Inflammatory macrophage treated with lipopolysaccharide for 4 hours (primary cell): ENCODE measurements at places on chromosomes 4 and X.

GRCh38 chrX:10484683-10485247 lies 135.6 kb downstream of the MID1 start:
- DNase-seq: no peak

DNA sequence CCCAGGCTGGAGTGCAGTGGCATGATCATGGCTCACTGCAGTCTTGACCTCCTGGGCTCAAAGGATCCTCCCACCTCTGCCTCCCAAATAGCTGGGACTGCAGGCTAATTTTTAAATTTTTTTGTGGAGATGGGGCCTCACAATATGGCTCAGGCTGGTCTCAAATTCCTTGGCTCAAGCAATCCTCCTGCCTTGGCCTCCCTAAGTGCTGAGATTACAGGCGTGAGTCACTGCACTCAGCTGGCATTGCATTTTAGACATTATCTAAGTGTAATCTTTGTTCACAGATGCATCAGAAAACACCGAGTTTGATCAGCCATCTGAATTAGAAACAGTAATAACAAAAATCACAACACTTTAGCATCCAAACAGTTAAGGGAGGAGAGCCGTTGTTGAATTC lies 53.4 kb upstream of the CBR4 start:
- no peak for DNase-seq

- no peak for DNase-seq
These were observed 20.4 kb upstream of the RAB40A start for GRCh38 chrX:103539695-103540094.

- no peak for DNase-seq
These were observed 25.2 kb downstream of the TIGD2 start for GRCh38 chr4:89136525-89136924.

GRCh38 chr4:112147697-112148096 lies 2.4 kb downstream of the FAM241A start:
- no peak for DNase-seq

GRCh38 chrX:31661280-31661810 lies 589.5 kb upstream of the FTHL17 start:
- DNase-seq: no peak

DNA sequence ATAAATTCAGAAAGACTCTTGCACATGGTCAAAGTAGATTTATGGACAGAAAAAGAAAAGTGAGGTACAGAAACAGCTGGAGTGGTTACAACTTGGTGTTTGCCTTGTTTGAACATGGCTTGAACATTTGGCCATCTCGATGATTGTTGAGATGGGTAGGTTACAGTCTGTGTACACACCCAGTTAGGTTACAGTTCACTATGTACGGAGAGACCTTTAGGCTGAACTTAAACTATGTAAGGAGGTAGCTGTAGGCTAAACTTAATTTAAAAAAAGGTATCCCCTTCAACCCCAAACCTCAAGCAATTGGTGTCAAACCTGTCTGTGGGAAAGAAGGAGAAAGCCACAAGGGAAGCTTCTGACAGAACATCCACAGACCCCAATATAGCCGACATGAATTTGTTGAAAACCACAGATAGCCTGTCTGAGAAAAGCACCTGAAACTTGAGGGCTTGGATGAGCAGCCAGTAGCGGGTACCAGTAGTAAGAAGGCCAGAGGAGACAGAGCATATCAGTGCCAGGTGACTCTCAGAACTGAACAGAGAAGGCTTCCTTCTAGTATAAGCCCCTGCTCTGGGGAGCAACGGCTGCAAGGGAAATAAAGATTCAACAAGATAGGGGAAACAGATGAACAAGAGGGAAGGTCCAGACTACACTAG lies 247.9 kb upstream of the GALNTL6 start:
- no peak for DNase-seq

DNA sequence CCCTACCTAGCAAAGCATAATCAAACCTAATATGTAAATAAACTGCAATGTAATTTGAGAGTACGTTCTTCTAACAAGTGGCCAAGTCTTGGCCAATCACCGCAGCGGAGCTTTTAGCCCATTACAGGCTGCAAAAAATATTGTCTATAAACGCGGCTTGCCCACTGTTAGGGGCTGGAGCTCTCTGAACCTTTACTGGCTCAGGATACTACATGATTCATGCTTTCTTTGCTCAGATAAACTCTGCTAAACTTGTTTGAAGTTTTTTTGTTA lies 990 bp upstream of the HADH start:
- no peak for DNase-seq

- peak; percentile 79 for DNase-seq
These were observed 946 bp downstream of the ANXA3 start for GRCh38 chr4:78552389-78553042.

DNA sequence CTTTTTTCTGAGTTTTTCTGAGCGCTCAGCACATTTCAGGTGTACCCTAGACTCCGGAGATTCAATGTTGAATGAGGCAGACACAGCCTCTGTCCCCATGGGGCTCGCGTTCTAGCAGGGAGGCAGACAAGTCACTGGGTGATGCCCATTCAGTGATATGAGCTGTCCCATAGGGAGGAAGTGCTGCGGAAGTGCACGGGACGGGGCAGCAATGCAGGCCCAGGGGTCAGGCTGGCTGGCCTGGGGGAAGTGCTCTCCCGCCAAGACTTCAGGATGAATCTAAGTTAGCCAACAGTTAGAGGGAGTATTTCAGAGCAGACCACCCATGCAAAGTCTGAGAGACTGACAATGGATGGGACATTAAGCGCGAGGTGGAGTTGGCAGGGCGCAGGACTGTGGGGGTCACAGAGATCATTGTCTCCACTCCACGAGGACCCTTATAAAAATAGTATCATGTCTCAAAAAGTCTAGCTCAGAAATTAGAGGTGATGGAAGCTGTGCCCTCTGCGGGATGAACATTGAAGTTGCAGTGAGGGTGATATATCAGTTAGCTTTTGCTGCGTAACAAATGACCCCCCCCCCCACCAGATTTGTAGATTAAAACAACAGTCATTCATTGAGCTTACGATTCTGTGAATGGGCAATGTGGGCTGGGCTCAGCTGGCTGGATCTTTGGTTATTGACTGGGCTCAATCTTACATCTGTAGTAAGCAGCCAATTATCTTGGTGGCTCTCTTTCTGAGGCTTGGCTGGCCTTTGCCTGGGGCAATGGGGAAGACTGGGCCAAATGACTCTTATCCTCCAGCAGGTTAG lies 16.4 kb downstream of the PSAPL1 start:
- no peak for DNase-seq

DNA sequence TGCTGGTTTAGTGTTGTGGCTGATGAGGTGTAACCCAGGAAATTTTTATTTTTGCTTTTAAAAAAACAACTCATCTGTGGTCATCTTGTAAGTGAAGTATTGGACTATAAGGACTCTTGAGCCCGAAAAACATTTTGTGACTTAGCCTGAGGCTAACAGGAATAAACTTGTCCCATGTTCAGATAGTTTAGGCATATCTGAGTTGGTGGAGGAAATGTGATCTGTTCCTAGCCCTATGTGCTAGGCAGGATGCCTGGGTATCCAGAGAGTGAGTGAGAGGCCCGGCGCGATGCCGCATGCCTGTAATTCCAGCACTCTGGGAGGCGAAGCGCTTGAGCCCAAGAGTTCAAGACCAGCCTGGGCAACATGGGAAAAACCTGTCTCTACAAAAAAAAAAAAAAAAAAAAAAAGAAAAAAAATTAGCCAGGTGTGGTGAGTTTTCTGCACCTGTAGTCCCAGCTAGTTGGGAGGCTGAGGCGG lies 3.7 kb downstream of the SMS start:
- DNase-seq: no peak

DNA sequence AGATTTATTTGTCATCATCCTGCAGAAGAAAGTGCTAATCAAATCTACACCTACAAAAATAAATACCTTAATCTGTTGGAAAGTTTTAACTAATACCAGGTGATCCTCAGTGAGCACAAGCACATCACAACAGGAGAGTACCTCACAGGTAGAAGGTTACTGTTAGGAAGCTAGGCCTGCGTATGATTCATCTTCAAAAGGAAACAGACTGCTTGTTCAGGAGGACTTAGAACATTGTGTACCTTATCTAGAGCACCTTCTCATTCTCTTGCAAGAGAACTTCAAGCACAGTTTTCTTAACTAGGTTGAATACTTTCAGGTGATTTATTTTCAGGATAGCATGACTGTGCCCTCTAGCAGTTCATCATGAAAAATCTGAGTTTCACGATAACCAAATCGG lies 54.2 kb downstream of the MND1 start:
- no peak for DNase-seq

GRCh38 chr4:140781596-140781995 lies 25.4 kb upstream of the TBC1D9 start:
- no peak for DNase-seq

DNA sequence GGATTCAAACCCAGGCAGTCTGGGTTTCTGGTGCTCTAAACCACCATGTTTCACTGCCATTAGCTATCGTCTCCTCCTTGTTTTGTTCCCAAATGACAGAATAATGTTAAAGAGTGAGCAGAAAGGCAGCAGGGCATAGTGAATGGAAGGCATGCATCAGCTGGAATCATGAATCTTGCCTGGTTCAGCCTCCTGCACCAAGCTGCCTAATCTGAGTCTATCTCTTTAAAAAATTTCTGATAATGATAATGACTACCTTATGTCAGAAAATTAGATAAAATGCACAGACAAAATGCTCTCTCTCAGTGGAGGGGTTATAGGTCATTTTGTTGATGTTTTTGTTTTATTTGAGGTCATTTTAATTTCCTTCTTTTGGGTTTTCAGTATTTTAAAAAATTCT lies 187.4 kb downstream of the RASL11B start:
- no peak for DNase-seq

- no peak for DNase-seq
These were observed 233.1 kb upstream of the RPS6KA3 start for GRCh38 chrX:20499763-20500162.

DNA sequence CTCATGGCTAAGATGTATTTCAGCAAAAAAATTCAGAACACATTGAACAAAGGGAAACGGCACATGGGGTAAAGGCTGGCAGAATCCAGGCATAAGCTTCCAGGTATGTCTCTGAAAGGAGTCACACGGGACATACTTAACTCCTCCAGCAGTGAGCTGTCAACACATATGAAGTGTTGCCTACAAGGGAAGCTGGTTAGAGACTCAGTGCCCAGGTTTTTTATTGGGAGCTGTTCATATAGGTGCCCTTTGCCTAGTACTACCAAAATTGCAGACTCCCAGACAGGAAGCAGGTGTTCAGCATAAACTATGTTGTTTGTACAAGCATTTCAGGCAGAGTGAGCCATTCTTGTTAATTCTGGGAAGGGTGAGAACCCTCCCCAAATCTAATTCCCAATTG lies 77.4 kb upstream of the PUDP start:
- no peak for DNase-seq

DNA sequence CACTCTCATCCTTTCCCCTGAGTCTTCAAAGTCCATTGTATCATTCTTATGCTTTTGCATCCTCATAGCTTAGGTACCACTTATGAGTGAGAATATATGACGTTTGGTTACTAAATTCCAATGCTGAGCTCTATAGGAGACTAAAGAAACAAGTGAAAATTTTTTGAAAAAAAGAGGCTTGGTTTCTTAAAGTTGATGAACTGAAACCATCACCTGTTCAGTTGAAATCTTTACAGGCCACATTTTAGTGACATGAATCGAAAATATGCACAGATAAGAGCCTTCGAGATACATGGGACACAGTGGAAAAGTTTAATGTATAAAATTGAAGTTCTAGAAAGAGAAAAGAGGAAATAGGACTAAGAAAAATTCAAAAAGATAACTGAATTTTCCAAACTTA lies 195.8 kb downstream of the GPM6A start:
- DNase-seq: no peak

DNA sequence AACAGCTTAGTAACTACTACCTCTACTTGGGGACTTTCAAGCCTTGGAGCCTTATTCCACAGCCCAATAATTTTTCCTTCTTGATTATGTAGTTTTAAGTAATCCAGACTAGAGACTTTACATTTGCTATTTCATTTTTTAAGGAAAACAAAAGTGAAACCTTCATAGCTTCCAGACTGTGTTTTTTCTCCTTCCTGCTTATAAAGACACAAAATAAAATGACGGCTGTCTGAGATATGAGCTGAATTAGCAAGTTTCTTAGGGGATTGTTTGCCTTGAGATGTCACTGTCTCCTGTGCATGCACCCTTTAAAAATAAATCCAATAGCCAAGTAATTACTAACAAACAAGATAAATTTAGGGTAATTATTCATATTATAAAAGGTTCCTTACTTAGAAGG lies 78.8 kb upstream of the PACRGL start:
- peak; percentile 54 for DNase-seq

- DNase-seq: no peak
These were observed 123.1 kb downstream of the AFF1 start for GRCh38 chr4:87057835-87058355.

DNA sequence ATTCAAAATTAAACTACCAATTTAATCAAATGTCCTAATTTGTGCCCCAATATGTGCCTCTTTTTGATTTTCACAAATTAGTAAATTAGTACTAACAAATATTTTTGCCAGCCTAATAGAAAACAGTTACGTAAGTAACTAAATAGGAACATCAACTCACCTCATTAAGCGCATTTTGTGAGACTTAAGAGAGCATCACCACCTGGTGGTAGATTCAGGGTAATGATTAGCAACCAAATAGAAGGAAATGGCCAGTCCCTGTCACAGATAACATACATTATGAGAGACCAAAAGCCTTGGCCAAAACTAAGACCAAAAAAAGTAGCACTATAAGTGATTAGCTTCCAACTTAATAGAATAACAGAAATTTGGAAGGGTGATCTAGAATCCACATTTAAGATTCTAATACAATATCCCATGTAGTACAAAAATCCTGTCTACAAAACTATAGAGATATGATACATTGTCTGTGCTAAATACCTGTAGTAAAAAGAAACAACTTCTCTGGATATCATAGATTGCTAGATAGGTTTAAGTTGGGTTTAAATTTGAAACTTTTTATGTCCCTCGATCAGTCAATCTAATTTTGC lies 46.7 kb downstream of the C4orf46 start:
- DNase-seq: peak; percentile 74

GRCh38 chr4:104188301-104188700 lies 306.4 kb downstream of the CXXC4 start:
- DNase-seq: no peak

GRCh38 chr4:66032571-66032970 lies 362.3 kb upstream of the EPHA5 start:
- no peak for DNase-seq

DNA sequence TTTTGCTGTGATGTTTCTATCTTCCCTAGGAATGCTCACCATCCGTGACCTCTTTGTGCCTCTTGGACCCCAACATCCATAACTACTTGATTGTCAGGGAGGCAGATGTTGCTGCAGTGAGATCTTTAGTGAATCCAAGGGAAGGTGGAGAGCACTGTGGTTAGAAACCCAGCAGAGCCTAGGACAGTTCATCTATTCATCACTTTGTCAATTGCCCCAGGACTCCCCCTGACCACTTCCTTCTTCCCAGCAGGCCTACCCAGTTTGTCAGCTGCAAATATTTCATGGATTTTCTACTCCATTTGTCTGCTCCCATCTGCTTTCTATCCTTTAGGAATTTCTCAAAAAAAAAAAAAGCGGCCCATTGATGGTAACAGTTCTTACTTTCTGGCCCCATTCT lies 942.8 kb downstream of the PCDH7 start:
- no peak for DNase-seq
